CMK (cell line): ENCODE measurements at places on chromosomes 1 and 21.

- no peak for DNase-seq
Observed at GRCh38 chr1:51833700-51834099, 44.8 kb downstream of the NRDC start.

DNA sequence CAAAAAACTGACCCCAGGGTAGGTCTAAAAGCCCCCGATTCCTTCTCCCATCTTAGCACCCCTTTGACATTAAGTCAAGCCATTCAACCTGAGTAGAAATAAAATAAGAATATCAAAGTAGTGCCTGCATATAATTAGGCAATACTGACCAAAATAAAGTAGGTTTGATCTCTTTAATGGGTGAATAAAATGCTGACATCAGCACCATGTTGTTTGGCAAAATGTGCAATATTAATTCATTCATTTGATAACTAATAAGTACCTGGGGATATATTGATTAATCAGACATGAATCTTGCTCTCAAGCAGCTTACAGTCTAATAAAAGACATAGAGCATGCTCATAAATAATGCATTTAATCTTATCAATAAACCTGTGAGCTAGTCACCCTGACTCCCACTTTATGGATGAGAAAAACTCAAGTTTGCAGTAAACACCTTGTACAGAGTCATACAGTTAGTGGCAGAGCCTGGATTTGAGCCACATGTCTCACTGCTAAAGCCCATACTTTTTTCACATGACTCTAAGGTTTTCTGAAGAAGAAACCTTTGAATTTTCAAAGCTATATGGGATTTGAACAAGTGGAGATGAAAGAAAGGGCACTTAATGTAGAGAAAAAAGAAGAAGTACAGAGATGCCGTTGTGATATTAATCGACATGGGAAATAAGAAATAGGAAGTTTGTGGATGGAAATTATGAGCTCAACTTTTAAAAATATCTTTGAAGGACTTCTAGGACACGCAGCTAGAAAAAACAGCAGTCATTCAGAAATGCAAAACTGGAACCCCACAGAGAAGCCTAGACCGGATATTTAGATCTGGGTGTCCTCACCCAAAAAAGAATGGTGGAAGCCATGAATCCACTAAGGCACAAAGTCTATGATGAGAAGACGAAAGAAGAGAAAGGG is 183.9 kb downstream of the TOMM20 start:
- no peak for DNase-seq

- DNase-seq: no peak
Observed at GRCh38 chr21:32137266-32137665, 141.6 kb downstream of the MIS18A start.

- no peak for DNase-seq
Observed at GRCh38 chr1:197981561-197981960, 64.4 kb downstream of the LHX9 start.

- no peak for DNase-seq
Observed at GRCh38 chr1:110138956-110139355, 11.3 kb upstream of the SLC6A17 start.
